ENCODE measurements at places on chromosomes 1 and 21.

DNA sequence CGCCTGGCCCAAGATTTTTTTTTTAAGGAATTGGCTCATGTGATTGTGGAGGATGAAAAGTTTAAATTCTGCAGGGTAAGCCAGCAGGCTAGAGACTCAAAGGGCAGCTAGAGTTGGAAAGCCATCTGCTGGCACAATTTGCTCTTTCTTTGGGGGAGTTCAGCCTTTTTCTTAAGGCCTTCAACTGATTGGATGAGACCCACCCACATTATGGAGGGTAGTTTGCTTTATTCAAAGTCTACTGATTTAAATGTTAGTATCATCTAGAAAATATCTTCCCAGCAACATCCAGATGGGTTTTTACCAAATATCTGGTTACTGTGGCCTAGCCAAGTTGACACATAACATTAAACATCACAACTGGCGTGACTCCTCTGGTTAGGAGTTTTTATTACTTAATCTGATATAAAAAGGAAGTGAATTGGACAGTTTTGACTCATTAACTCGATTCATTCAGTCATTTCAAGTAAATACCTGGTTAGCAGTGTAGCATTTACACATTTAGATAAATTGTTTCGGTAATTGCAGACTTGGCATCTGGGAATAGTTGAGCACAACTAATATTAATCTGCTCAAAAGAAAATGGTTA is 12.4 kb downstream of the HOOK1 start:
- DNase-seq, result no peak

DNA sequence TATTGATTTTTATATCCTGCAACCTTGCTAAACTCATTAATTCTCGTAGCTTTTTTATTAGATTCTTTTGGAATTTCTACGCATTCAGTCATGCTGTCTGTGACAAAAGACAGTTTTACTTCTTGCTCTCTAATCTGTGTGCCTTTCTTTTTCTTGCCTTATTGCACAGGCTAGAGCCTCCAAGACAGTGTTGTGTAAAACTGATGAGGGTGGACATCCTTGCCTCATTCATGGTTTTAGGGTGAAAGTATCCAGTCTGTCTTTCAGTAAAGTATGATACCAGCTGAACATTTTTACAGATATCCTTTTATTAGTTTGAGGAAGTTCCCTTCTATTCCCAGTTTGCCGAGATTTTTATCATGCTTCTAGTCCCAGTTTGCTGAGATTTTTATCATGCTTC is 133.8 kb downstream of the HS2ST1 start:
- DNase-seq, result no peak

- no peak for DNase-seq
Observed at GRCh38 chr1:65845535-65846060, 52.9 kb downstream of the PDE4B start.

DNA sequence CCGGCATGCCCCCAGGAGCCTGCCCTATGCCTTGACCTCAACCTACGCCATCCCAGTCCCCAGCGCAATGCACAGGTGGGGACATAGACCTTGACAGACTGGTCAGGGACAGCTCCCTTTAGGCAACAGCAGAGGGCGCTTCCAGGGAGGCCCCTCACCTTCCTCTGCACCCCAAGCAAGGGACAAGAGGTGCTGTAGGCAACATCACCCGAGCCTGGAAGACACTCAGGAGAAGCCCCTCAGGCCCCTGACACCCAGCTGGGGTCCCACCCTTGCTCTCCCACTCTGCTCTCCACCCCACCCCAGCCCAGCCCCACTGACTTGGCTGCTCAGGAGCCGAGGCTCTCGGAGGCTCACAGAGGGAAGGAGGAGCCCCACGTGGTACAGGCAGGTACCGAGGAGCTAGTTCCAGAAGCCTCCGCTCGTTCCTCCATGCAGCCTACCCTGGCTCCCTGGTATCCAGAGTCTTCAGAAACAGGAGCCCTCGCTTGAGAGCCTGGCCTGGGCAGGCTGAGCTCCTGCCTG is 2.4 kb upstream of the WNT3A start:
- DNase-seq, result no peak

DNA sequence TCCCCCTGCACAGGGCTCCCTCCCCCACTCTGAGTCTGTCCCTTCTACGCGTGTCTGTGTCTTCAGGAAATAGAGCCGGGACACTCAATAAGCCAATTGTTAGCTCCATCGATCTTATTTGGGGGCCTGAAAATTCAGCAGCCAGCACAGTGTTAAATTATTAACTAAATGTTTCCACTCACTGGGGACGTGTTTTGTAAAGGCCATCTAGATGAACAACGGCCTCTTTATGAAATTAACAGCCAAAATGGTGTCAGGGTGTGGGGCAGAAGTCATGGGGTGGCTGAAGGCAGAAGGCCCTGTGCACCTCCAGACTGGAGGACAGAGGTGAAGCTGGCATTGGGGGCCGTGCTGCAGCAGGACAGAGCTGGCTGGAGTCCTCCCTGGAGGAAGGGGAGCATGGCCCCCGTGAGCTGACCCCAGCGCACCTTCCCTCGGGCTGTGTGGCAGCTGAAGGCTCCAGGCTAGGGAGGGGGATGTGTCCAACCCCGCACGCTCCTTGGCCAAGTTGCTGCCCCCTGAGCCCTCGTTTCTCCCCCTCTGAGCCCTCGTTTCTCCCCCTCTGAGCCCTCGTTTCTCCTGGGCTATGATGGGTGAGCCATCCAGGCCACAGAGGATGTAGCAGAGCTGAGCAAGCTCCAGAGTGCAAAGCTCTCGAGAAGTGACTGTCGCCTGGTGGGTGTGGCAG is 113.8 kb upstream of the ARHGEF16 start:
- DNase-seq, result no peak

- DNase-seq, result no peak
Observed at GRCh38 chr1:180601512-180601911, 30.3 kb upstream of the XPR1 start.

DNA sequence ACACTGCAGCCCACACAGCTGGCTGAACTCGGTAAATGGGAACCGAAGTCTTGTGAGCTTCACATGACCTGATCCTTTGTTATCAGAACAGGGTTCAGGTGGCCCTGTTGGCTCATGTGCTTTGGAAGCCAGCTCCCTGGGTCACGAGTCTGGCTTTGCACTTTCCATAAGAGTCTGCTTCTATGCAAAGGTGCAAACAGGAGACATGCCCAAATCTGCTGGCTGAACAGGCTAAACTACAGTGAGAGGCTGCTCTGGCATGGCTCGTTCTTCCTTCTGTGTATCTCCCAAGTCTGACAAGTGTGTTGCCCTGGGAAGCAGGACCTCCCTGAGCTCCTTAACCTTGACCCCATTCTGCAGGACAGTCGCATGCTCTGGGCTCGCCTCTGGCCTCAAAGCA is 549.6 kb downstream of the KIF26B start:
- DNase-seq, result no peak

- no peak for DNase-seq
Observed at GRCh38 chr21:17650292-17650691, 37.6 kb upstream of the BTG3 start.

DNA sequence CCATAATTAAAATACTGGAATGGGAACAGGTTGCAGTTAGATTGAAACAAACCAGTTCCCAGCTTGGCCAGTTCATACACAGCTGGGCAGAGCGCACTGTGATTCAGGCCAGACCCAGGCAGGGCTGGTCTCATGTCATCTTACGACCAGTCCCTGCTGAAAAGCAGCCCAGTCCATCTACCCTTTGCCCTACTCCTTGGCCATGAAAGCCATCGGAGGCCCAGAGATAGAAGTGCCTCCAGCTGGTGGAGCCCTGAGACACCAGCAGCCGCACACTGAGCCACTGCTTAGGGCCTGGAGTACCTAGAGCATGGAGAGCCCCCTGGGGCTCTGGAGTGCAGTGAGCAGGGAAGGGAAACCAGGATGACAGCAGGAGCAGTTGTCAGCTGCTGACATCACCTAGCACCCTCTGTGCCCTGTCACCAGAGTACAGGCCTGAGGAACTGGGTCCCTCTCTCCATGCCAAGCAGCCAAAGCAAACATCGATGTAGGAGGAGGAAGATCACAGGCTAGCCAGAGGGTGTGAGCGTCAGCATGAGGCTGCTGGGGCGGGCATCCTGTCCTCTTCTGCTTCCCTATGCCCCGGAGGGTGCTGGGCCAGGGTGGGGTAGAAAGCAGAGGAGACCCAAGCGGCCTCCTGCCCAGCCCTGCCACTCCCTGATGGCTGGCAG is 34.2 kb upstream of the TMEM125 start:
- no peak for DNase-seq

- no peak for DNase-seq
Observed at GRCh38 chr21:22728091-22728490, 1729.9 kb downstream of the NCAM2 start.

DNA sequence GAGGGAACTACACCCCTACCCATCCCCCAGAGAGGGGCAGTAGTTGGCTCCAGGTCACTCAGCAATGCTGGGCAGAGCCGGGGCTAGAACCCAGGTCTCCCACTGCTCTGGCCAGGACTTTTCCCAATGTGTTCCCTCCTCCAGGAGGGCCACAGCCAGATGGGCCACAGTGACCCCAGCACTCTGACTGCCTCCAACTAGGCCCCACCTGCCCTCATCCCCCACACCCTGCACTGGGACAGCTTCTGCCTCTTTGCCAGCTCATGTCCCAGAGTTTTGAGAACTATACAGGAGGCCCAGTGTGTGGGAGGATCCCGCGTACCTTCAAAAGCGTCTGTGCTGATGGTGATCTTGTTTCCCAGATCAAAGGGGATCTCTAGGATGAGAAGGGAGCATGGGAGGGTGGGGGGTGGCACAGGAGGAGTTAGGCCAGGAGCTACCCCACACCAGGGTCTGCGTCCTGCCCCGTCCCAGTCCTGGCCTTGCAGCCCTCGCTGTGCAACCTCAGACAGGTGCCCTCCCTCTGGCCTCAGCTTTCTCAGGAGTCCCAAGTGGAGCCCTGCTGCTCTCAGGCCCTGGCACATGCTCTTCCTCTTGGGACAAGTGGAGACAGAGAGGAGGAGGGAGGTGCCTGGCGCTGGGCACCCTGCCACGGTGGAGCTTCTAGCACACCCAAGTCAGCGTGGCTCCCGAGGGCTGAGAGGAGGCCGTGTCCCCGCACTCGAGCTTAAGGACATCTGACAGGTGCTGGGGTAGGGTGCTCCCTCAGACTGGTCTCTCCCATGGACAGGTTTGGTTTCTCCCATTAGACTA is 22.0 kb downstream of the MYOM3 start:
- no peak for DNase-seq

GRCh38 chr1:183907070-183907469 is 102.2 kb downstream of the RGL1 start:
- no peak for DNase-seq

DNA sequence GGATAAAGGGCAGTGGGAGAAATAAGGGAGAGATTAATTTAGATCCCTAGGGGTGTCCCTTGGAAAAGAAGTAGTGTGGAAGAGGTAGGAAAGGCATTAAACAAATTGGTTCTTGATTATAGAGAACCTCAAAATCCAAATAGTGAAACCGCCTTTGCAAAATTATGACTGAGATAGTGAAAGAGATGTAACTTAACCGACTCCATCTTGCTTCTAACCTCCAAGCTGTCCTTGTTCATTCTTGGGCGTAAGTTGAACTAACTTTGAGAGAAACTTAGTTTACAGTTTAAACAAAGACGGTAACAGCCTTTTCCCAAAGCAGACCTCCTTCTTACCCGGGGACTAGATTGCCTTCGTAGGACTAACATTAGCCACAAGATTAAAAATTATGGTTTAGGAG is 3.2 kb upstream of the RAB3GAP2 start:
- no peak for DNase-seq

DNA sequence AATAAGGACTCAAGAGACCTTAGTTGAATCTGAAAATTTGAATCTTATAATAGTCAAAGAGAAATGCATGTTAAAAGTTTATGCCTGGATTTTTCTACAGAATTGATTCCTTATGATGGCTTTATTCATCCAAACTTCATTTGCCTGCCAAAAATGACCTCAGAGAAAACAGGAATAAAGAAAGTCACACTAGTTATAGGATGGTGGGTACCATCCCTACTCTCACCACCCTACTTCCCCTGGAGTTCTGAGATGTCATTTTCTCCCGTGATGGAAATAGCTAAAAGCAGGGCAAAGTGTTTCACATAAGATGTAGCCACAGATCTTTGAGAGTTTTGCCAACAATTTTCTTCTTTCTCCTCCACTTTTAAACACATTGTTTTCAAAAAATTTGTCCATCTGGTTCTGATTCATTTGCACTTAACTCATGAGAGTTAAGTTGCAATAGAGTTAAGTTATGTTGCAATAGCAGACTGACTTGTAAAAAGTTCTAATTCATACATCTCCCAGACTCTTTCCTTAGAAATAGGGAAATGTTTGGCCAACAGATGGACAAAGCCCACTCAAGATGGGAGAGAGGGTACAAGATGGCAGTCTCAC is 384.6 kb downstream of the PLPP3 start:
- no peak for DNase-seq

DNA sequence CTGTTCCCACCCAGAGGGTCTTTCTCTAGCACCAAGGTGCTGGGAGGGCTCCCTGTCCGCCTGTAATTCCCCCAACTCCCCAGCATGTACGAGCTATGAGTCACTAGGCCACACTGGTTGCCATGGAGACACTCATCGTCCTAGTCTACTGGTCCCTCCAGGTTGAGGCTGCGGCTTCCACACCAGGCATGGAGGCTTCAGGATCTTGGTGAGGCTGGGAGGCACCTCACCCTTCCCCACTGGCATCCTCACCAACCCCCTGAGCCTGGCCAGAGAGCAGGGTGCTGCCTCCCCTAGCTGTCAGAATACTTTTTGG is 75.6 kb upstream of the KAZN start:
- no peak for DNase-seq

GRCh38 chr1:233188061-233188460 is 107.5 kb downstream of the PCNX2 start:
- no peak for DNase-seq

DNA sequence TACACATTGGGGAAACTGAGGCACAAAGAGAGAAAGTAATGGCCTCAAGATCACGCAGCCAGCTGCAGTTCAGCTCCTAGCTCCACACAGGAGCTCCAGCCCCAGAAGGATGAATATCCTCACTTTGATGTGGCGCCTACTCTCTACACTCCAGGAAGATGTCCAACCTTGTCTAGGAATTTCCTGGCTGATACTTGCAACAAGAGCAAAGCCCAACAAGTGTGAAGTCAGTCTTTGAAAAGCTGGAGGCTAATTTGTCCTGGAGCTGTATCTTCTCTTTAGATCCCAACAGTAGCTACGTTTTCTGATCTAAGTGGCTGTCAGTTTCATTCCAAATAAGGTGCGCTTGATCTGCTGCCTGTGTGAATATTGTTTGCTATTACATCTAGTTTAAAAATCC is 344.9 kb downstream of the PTPRU start:
- DNase-seq, result no peak

DNA sequence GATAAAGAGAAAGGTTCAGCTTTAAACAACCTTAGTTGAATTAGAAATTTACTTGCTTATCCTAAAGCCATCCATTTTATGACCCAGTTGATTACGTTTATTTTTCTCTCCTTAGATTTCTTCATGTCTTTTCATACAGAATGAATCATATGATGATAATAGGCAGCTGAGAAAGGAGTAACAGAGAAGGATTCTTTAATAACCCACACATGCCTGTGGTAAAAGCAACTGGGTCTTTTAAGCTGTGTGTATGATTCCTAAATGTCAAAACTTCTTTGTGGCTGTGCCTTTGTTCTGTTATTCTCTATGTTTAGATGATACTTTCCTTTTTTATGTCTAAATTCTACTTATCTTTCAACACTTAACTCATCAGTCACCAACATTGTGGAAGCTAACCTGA is 626.5 kb downstream of the NCAM2 start:
- no peak for DNase-seq

GRCh38 chr1:98059620-98060019 is 138.8 kb upstream of the DPYD start:
- DNase-seq, result no peak

GRCh38 chr1:236480758-236481436 is 42.9 kb upstream of the LGALS8 start:
- DNase-seq, result no peak

Measured in activated CD4-positive, alpha-beta T cell treated with anti-CD3 and anti-CD28 coated beads for 24 hours (primary cell).